Esophagus muscularis mucosa (tissue), 4 donors: ENCODE measurements at places on chromosomes 6 and 20. TPM values are rescaled to one million over a fixed set of nuclear protein-coding genes. Genes with fewer than 3 reads are reported as not detected.

Gene ZBP1
- total RNA-seq, result not detected

DNA sequence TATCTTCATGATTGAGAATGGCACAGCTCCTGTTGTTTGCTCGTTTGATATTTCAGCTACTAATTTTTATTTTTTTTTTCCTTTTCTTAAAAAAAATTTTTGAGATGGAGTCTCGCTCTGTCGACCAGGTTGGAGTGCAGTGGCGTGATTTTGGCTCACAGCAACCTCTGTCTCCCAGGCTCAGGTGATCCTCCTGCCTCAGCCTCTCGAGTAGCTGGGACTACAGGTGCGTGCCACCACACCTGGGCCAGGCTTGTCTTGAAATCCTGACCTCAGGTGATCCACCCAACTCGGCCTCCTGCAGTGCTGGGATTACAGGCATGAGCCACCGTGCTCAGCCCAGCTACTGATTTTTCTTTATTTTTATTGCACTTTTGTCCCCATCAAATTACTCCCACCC is 150.2 kb upstream of the SIM1 start:
- H3K27ac ChIP-seq, result no peak overlapping the region
- DNase-seq, result no peak
- peaks cover 12% of the 10 kb centered on the region for H3K36me3 ChIP-seq
- no peaks in the 10 kb centered on the region for H3K27me3 ChIP-seq
- H3K4me3 ChIP-seq, result no peak overlapping the region

DNA sequence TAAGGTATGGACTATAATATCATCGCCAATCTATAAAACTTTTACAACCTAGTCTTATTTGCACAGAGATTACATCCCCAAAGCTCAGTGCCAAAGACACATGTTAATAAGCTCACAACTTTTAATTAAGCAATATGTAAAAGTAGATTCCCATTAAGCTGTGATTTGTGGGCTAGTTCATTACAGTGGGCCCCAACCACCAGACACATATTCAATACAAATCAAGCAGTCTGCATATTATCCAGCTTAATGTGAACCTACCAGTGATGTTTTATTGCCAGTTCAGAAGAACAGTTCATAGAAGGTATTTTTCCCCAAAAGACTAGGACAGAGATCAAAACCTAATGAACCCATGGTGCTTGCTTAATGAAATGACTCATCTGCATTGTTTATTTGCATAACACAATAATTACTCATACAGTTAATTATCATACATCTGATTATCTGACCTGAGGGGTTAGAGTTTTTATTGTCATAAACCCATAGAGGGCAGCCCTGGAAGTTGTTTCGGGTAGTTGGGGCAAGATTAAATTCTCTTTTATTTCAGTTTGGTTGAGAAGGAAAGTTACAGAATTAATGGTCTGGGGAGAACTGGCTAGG is 831.0 kb downstream of the TFAP2A start:
- DNase-seq, result no peak
- H3K4me3 ChIP-seq, result no peak overlapping the region

- H3K27ac ChIP-seq, result no peak overlapping the region
- no peaks in the 10 kb centered on the region for H3K27me3 ChIP-seq
- DNase-seq, result no peak
Observed at GRCh38 chr20:39654171-39654570, 692.0 kb downstream of the DHX35 start.

GRCh38 chr6:144712541-144712940 is 427.4 kb downstream of the UTRN start:
- no peaks in the 10 kb centered on the region for H3K27me3 ChIP-seq
- H3K4me1 ChIP-seq, result no peaks in the 10 kb centered on the region
- H3K27ac ChIP-seq, result no peak overlapping the region
- no peak overlapping the region for H3K4me3 ChIP-seq
- no peaks in the 10 kb centered on the region for H3K36me3 ChIP-seq
- DNase-seq, result no peak

DNA sequence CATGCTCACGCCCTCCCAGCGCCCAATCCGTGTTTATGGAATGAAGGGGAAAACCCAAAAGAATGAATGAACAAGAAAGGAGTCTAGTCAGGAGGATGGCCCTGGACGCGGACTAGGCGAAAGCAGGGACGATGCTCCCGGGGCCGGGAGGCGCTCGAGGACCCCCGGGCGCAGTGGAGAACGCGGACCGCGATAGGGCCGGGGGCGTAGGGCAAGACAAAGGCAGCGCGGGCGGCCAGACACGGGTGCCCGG is 758 bp downstream of the GCLC start:
- peak overlapping the region; percentile 99 for H3K27ac ChIP-seq
- H3K36me3 ChIP-seq, result no peaks in the 10 kb centered on the region
- no peaks in the 10 kb centered on the region for H3K27me3 ChIP-seq
- peak overlapping the region; percentile 77 for H3K4me3 ChIP-seq
- peaks cover 71% of the 10 kb centered on the region for H3K4me1 ChIP-seq

DNA sequence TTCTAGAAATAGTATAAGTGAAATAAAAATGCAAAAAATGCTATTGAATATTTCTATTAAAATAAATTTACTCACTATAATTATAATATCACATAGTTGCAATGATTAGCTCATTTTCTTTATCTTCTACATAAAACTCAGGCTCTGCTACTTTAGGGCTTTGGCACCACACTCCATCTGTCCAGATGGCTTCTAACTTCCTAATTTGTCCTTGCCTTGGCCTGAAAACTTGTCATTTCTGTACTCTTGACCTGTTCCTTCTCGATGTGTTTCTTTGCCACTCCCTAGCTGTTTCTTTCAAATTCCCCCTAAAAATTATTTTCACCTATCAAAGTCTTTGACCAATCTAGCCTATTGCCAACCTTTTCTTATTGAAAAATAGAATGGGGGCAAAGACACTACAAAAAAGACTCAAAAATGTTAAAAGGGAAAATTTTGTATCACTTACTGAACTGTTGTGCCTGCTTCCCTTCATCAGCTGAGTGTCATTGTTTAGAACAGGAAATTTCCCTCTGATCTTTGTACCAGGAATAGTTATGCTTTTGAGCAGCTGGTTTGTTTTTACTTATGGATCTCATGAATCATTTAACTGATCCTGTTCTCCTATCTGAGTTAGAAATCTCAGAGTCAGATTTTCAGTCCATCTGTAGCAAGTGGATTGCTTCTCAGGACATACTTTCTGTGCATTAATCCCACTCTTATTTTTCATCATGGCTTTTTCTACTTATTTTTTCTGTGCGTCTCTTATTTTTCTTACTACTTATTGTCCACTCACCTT is 279.2 kb upstream of the CNR1 start:
- H3K4me1 ChIP-seq, result no peaks in the 10 kb centered on the region
- H3K27me3 ChIP-seq, result no peaks in the 10 kb centered on the region
- no peaks in the 10 kb centered on the region for H3K36me3 ChIP-seq
- no peak for DNase-seq
- H3K4me3 ChIP-seq, result no peak overlapping the region

DNA sequence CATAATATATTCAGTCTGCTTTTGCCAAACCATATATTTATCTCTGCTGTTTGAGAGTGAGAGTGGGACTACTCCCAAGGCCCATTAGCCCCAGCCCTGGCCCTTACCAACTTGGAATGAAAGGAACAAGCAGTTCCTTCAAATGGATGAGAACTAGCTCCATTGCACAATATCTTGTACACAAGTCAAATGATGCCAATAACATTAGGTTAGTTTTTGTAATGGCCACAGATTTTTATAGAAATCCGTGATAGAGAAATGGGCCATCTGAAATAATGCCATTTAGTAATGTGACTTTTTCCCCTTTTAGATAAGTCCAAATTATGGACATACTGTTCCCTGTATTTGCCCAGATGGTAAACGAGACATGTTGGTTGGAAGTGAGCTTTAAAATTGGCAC is 117.0 kb downstream of the MAP3K7 start:
- peaks cover under 1% of the 10 kb centered on the region for H3K4me1 ChIP-seq
- no peak overlapping the region for H3K27ac ChIP-seq
- no peak for DNase-seq
- no peaks in the 10 kb centered on the region for H3K27me3 ChIP-seq
- H3K36me3 ChIP-seq, result no peaks in the 10 kb centered on the region

Gene HLA-DMB
- 12.0 TPM for total RNA-seq

Gene ETV7
- not detected for total RNA-seq
